ENCODE measurements at places on chromosomes 2 and 18.

DNA sequence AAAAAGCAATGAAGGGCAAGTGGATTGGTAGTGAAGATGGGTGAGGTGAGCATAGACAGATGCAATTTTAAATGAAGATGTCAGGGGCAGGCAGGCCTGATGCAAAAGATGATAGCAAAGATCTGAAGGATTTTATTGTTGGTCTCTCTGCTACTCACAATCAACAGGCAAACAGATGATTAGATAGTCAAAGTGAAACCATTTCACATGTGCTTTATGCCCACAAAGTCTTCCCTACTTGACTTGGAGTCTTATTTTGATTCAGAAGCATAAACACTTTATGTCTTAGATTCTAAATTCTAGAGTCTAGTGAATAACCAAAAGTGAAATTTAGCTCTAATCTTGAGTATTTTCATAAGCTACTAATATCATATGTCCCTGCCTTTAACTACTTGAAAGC lies 153.8 kb upstream of the HNRNPA3 start:
- no peak for DNase-seq

GRCh38 chr2:127826047-127826446 lies 15.1 kb upstream of the WDR33 start:
- no peak for DNase-seq

DNA sequence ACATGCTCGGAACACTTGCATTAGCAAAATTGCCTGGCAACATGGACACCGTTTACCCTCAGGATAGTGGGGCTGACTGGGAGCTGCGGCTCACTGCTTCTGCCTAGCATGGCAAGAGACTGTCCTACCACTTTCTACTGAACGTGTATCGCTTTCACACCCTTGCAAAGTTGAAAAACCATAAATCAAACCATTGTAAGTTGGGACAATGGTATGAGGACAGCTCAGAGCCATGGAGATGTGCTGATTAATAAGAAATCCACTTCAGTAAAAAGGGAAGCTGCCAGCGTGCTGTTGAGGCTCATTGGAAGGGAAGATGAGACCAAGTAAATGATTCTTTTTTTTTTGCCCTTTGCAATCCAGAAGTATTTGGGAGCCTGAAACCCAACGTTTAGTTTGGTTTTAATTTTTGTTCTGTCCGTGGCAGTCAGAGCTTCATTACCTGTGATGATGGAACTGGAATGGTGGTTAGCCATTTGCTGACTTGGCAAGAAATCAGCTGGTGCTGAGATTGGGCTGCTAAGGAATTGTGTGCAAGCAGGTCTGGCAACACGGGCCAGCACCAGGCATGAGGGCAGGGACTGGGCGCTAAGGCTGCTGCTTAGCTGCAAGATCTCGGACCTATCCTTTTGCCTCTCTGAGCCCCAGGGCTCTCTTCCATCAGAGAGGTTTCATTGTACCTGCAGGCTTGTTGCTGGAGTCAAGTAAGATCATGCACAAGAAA lies 75.5 kb upstream of the HS6ST1 start:
- DNase-seq: no peak

- no peak for DNase-seq
Measured at GRCh38 chr2:190082118-190082517, 19.6 kb upstream of the MSTN start.

- DNase-seq: no peak
Measured at GRCh38 chr2:31522786-31523185, 58.0 kb downstream of the SRD5A2 start.

GRCh38 chr18:43170586-43170985 lies 55.1 kb upstream of the RIT2 start:
- DNase-seq: no peak

DNA sequence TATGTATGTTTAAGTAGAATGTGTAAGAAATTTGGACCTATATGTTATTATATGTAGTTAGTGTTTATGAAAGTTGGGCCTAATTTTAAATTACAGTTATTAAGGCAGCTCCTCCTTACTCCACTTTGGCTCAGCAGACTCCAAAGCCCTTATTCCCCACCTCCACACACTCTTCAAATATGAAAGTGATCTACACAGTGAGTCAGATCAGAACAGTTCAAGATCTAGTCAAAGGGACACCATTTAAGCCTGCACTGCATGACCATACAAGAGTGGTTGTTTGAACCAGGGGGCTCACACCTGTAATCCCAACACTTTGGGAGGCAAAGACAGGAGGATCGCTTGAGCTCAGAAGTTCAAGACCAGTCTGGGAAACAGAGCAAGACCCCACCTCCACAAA lies 21.2 kb upstream of the PMAIP1 start:
- no peak for DNase-seq

- no peak for DNase-seq
Measured at GRCh38 chr2:48886919-48887318, 131.4 kb upstream of the LHCGR start.

DNA sequence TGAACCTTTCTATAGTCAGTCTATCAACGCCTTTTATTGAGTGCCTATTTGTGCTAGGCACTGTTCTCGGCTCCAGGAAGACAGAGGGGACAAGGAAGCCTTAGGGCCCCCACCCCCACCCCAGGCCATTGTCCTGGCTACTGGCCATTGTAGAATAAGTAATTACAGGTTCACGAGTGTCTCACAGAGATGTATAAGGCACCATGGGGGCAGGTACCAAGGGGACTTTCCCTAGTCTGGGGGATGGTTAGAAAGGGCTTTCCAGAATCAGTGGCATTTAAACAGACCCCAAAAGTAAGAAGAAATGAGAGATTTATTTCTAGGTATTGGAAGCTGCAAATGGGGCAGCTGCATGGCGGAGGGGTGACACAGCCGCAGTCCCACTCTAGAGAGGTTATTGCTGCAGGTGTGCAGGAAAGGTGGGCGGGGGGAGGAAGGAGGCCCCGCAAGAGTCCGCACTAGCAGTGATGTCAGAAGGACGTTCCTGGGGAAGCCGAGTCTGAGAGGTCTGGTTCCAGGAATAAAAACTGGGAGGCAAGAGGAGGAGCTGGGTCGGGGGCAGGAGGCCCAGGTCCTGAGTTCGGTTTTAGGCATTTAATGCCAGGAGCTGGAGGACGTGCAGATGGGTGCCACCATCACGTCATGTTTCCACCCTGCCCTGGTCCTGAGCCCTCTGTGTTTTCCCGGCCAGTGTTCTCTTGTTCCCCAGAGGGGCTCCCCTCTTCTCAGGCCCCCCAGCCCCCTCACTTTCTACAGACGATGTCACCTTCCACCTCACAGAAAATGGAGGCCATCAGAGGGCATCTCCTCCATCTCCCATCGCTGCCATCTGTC lies 30.5 kb downstream of the FOSL2 start:
- DNase-seq: no peak

GRCh38 chr2:238684362-238685326 lies 163.2 kb upstream of the TWIST2 start:
- DNase-seq: peak; percentile 54

GRCh38 chr2:143582046-143582747 lies 453.0 kb downstream of the ARHGAP15 start:
- no peak for DNase-seq

DNA sequence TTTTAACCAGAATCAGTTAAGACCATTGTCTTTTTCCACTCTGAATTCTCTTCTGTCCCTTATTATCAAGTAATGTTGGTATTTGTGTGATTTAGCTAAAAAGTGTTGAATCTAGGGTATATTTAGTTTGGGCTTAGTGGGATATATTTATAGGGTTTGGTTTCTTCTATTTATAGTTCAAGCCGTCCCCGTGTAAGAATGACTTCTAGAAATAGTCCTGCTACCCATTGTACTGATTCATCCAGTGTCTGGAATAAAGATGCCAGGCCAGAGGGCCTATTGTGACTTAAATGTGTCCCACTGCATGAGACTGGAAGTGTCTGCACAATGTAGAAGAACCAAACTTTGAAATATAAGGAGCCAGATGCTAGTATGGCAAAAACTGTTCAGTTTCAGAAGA lies 364.8 kb downstream of the TNS1 start:
- DNase-seq: no peak

- peak; percentile 31 for DNase-seq
Measured at GRCh38 chr18:7452331-7452730, 114.8 kb upstream of the PTPRM start.

DNA sequence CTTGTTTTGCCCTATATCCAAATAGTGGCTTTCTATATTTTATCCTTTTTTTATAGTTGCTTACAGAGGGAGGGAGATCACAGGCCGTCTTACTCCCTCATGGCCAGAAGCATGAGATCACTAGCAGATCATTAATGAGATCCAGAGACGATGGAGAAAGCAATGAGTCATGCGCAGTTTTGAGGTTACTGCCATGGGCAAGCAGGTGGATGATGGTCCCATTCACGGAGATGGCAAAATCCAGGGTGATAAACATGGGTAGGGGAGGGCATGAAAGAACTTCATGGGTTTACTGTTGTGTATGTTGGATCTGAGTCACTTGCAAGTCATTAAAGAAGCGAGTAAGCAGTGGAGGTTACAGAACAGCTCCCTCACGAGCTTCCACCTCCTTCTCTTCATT lies 60.4 kb downstream of the C18orf63 start:
- no peak for DNase-seq

- peak; percentile 79 for DNase-seq
Measured at GRCh38 chr2:195574312-195574711, 82.7 kb upstream of the SLC39A10 start.

DNA sequence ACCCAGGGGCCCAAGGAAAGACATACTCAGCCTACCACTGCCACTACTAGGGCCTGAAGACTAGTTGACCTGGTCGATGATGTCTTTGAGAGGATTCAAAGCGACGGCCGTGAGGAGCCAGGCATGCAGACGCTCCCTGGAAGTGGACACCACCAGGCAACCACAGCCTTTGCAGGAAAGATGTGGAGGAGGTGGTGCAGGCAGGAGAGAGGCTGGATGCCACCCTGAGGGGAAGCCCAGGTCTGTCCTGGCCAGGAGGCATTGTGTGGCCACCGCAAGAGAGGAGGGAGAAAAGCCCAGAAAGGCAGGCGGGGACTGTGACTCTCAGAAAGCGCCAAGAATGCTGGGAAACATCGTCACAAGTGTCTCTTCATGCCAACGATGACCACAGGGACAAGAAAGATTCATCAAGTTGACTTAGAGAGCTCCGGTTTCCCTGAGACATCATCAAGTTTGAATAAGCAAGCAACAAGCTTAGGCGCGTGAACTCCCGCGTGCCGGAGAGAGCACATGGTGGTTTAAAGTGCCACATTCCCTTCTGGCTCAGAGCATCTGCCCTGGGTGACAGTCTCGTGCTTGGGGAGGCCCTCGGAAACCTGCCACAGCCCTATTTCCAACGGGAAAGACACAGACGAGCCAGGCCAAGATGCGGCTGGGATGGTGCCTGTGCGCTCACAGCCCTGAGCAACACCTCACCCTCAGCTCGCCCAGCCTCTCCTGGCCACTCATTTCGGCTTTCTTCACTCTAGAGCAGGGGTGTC lies 464.5 kb upstream of the SALL3 start:
- no peak for DNase-seq

- DNase-seq: peak; percentile 21
Measured at GRCh38 chr2:217407362-217407761, 547.5 kb upstream of the TNP1 start.

- no peak for DNase-seq
Measured at GRCh38 chr18:21479721-21480120, 120.8 kb downstream of the ESCO1 start.

- no peak for DNase-seq
Measured at GRCh38 chr2:218884519-218884918, 3.9 kb downstream of the WNT10A start.

DNA sequence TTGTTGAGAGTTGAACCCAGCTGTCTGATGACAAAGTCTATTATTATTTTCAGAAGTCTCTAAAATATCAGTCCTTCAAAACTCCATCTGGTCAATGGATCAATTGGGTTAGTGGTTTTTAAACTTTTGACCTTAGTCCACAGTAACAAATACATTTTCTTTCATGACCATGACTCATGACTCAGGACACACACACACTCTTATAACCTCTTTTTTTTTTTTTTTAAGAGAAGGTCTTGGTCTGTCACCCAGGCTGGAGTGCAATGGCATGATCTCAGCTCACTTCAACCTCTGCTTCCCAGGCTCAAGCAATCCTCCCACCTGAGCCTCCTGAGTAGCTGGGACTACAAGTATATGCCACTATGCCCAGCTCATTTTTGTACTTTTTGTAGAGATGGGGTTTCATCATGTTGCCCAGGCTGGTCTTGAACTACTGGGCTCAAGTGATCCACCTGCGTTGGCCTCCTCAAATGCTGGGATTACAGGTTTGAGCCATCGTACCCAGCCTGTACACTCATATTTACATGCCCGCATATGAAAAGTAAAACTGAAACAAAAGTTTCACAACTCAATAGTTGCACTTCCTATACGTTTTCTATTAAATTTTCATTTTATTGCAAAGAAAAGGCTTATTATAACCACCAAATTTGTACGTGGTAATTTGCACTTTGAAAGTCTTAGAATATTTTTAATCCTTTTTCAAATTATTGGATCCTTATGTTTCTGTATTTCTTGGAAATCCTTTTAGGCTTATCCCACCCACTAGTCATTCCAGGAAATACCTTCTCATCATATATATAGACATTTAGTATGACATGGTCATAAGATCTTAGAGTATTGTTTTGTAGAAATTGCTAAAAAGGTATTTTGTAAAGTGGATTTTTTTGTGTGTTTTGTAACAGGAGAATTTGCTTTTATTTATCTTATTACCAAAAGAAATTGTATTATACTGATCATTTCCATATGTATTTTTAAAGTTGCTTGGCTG lies 199.0 kb downstream of the LPIN1 start:
- DNase-seq: peak; percentile 63

DNA sequence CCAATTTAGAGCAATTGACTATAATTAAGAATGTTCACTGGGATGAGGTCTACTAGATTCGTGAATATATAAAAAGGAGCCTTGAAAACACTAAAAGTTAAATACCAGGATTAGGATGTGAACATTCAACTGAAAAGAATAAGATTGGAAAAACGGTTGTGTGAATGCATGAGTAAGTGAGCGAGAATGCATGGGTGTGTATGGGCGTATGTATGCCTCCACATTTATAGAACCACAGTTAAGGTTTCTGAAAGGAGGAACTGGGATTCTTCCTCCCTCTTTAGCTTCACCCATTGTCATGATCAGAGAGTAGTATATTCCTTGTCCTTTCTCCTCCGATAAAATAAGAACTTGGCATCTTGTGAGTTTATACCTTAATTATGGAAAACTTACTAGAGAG lies 151.1 kb upstream of the UBE2E3 start:
- no peak for DNase-seq

GRCh38 chr18:14945984-14946383 lies 198.0 kb downstream of the ANKRD30B start:
- no peak for DNase-seq

Measured in inflammatory macrophage (primary cell).